ENCODE measurements at places on chromosomes 13 and 19.
A peak's percentile ranks its signal among the peaks of the same experiment; 100 is the strongest.

GRCh38 chr19:31838163-31838815 lies 489.1 kb upstream of the TSHZ3 start:
- no peak for DNase-seq

DNA sequence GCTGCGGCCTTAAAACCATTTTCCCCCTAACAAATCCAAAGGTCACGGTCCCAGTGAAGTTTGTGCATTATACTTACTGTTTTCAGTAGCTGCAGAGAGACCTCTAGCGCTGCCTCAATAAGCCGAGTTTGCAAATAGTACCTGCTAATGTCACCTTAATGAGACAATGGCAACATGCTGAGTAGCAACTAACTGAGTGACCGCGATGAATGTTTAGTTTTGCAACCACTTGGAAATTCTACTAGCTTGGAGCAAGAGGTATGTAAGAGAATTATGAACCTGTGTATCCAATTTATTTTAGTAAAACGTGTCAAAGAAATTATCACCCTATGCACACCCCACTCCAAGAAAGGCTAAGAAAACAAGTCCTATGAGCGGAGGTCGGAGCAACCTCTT lies 1.2 kb downstream of the KPNA3 start:
- peak; percentile 10 for DNase-seq

- no peak for DNase-seq
These were observed 28.7 kb upstream of the KCTD15 start for GRCh38 chr19:33767898-33768413.

DNA sequence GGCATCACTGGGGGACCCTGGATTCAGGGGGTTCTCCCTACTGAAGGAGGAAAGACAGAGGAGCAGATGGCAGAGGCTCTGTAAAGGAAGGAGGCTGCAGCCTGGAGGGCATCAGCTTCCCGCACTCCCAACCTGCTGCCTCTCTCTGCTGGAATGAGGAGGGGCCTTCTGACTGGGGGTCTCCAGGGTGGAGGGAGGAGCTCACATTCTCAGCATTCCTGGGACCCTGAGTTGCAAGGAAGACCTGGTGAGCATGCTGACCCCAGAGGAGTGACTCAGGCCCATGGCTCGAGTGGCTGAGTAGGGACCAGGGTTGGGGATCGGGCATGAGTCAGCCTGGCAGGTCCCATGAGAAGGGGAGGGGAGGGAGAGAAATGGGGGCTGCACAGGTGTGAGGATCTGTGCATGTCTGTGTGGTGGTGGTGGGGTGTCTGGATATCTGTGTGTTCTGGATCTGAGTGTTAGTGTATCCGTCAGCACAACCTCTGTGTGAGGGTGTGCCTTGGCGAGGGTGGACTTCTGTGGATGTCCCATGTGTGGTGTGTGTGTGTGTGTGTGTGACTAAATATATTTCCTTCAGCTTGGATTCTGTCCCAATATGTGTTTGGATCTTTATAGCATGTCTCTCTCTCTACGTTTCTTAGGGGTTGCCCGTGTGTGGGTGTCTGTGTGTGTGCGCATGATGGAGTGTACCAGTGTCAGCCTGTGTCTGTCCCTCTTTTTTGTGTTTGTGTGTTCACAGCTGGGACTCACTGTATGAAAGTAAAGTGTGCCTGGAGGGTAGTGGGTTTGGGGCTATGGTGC lies 4.6 kb downstream of the AXL start:
- no peak for DNase-seq

GRCh38 chr13:39890537-39890936 lies 235.1 kb downstream of the COG6 start:
- no peak for DNase-seq

GRCh38 chr13:97719736-97720135 lies 233.7 kb upstream of the IPO5 start:
- DNase-seq, result no peak

DNA sequence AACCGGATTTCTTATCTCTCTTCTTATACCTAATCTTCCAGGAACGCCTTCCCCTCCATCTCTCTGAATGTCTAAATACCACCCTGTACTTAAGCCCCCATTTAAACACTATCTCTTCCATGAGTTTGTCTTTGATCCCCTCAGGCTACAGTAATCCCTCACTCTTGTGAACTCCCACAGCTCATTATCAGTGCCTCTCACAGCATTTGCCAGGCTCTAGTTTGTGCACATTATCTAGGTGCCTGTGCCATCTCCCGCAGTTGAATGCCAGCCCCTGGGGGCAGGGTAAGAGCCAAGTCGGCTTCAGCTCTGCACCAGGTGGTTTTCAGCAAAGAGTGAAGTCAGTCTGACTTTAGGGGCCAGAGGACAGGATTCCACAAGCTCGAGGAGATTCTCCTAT lies 71.4 kb downstream of the FREM2 start:
- DNase-seq, result no peak

GRCh38 chr13:44155422-44156293 lies 218.0 kb upstream of the SERP2 start:
- no peak for DNase-seq

- DNase-seq, result peak; percentile 16
These were observed 113.7 kb downstream of the RFC3 start for GRCh38 chr13:33931397-33932311.

DNA sequence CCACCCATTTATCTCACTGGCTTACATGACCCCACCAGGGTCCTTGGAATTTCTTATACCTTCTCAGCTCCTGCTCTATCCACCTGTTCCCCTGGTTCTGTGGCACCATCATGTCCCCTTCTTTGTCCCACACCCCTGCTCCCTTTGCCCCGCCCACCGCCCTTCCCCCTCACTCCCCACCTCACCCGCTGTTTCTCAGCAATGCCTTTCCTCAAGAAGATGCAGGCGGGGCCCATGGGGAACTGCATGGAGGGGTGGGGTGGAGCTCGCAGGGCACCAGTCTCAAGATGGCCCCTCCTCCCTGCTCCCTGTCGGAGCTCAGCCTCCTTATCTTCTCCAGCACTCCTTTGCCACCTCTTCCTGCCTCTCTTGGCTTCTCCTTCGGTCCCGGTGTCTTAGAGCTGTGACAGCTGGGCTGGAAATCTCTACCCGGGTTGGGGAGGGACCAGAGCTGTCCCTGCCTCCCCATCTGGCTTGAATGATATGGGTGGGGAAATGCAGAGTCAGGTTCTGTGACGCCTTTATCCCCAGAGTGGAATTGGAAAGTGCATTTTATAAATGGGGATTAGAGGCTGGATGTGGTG lies at the start of gene CABP5:
Gene CABP5, minus strand, starts transcription at position 405 of the 584 bp plus-strand sequence. Its CDS starts 157 bp downstream, at position 248.
- DNase-seq, result no peak

GRCh38 chr19:11480715-11481533 lies at the start of gene ELAVL3:
Gene ELAVL3, minus strand, starts transcription at chr19:11481046. Its CDS starts 438 bp downstream, at chr19:11480608.
- no peak for DNase-seq

DNA sequence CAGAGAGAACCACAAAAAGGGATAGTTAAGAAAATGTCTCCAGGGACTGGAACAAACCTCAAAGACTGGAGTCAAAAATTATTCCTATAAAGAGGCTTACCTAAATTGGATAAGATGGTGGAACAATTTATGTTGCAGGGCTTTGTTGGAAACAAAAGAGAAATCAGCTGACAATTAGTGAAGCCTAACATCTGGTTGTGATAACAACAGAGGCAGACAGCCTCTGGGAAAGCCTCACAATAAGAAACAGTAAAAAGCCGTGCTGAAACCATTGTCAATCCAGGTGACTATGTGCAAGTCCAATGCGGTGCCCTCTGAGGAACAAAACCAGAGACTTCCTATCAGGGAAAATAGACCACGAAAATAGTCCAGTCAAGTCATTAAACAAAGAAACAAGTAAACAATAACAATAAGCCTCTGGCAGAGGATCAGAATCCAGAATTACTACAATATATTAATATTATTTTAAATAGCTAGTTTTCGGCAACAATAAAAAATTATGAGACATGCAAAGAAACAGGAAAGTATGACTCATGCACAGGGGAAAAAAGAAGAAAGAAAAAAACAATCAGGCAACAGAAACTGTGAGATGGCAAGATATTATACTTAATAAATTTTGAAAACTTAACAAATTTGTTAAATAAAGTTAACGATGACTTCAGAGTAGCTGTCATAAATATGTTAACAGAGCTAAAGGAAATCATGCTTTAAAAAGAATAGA lies 99.7 kb upstream of the RXFP2 start:
- no peak for DNase-seq

DNA sequence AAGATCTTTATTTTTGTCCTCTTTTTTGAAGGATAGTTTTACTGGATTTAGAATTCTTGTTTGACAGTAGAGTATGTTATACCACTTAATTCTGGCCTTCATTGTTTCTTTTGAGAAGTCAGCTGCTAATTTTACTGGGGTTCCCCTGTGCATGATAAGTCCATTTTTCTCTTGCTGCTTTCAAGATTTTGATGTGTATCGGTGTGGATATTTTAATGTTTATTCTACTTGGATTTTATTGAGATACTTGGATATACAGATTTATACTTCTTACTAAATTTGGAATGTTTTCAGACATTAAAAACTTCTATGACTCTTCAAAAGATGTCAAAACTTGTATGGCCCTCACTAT lies 86.9 kb downstream of the URI1 start:
- no peak for DNase-seq

GRCh38 chr19:18912933-18913332 lies 6.3 kb downstream of the COPE start:
- DNase-seq, result no peak

- DNase-seq, result no peak
These were observed 1334.1 kb downstream of the EFNB2 start for GRCh38 chr13:105201351-105201750.
